ENCODE measurements at places on chromosomes 1 and 21.

- H3K4me1 ChIP-seq: no peaks in the 10 kb centered on the region
- no peak overlapping the region for H3K27ac ChIP-seq
- H3K27me3 ChIP-seq: no peaks in the 10 kb centered on the region
- no peak for DNase-seq
- no peak overlapping the region for H3K4me3 ChIP-seq
- no peaks in the 10 kb centered on the region for H3K36me3 ChIP-seq
Measured at GRCh38 chr1:176391621-176392020, 71.4 kb upstream of the PAPPA2 start.

DNA sequence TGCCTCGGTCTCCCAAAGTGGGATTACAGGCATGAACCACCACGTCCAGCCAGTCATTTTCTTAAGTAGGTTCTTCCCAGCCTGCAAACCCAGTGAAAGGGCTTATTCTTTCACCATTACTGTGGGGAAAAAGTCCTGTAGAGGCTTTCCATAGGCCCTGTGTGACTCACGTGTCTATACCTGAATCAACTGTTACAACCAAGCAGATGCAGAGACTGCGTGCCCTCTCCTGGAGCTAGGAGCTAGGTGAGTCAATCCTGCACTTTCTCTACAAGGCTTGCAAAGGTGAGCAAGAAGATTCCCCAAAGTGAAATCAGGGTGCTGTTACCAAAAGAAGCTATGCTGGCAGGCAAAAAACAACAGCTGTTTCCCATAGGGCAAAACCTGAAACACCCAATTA is 13.8 kb upstream of the MPZL1 start:
- peaks cover 37% of the 10 kb centered on the region for H3K36me3 ChIP-seq
- no peaks in the 10 kb centered on the region for H3K27me3 ChIP-seq
- no peaks in the 10 kb centered on the region for H3K4me1 ChIP-seq
- no peak for DNase-seq

- DNase-seq: no peak
Measured at GRCh38 chr1:26387447-26387846, 14.9 kb upstream of the ZNF683 start.

DNA sequence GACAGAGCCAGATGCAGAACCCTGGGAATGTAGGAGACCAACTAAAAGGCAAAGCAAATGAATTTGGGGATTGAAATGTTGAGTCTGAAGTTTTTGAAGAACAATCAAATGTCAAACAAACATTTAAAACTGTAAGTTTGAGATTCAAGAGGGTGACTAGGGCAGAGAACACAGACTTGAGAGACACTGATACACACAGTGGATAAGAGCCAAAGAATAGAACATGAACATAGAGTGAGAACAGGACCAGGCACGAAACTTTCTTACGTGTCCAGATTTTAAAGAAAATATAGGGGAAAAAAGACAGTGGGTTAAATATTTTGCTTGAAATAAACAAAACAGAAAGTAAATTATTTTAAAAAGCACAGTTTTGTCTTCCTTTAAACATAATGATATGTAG is 115.7 kb downstream of the DPYD start:
- no peak overlapping the region for H3K27ac ChIP-seq
- no peaks in the 10 kb centered on the region for H3K36me3 ChIP-seq
- H3K4me3 ChIP-seq: no peak overlapping the region
- no peaks in the 10 kb centered on the region for H3K4me1 ChIP-seq
- DNase-seq: no peak

GRCh38 chr1:100349246-100349645 is 3.1 kb upstream of the CDC14A start:
- H3K27ac ChIP-seq: no peak overlapping the region
- no peak for DNase-seq
- H3K27me3 ChIP-seq: no peaks in the 10 kb centered on the region

DNA sequence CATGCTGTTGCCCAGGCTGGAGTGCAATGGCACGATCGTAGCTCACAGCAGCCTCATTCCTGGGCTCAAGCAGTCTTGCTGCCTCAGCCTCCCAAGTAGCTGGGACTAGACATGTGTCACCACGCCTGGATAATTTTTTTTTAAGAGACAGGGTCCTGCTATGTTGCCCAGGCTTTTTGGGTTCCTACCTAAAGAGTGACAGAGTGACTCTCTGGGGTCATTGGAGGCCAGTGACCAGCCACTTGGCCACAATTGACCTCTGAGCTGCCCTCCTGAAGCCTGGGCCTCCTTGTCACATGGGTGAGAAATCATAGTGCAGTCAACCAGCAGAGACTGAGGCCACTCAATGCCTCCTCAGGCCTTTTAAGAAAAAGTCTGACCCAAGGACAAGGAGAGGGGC is 5.7 kb downstream of the DIO1 start:
- no peak overlapping the region for H3K27ac ChIP-seq
- no peaks in the 10 kb centered on the region for H3K4me1 ChIP-seq
- no peak for DNase-seq
- H3K4me3 ChIP-seq: no peak overlapping the region
- H3K27me3 ChIP-seq: no peaks in the 10 kb centered on the region

GRCh38 chr1:12209495-12209832 is 20.4 kb upstream of the VPS13D start:
- no peaks in the 10 kb centered on the region for H3K27me3 ChIP-seq
- peaks cover 62% of the 10 kb centered on the region for H3K4me1 ChIP-seq
- no peak overlapping the region for H3K4me3 ChIP-seq
- no peak for DNase-seq

- DNase-seq: no peak
- no peaks in the 10 kb centered on the region for H3K36me3 ChIP-seq
- peaks cover 10% of the 10 kb centered on the region for H3K4me1 ChIP-seq
Measured at GRCh38 chr1:226108935-226109828, 46.7 kb downstream of the H3-3A start.

DNA sequence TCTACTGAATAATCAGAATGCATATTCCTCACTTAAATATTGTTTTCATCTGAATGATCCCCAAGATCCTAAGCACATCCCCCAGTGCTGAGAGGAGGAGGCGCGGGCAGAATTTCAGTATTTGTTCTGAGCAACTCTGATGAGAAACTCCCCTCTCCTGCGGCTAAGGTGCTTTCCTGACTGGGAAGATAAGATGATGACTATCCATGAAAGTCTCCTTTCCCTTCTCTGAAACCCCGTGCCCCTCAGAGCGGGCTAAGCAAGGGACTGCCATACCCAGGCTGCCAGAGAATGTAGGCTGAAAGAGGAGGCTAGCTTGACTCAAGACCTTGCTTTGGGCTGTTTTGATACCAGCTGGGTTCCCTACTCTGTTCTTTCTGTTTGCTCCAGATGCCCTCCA is 39.7 kb upstream of the IPO9 start:
- H3K27me3 ChIP-seq: no peaks in the 10 kb centered on the region
- no peaks in the 10 kb centered on the region for H3K4me1 ChIP-seq
- H3K4me3 ChIP-seq: no peak overlapping the region
- H3K27ac ChIP-seq: no peak overlapping the region
- no peaks in the 10 kb centered on the region for H3K36me3 ChIP-seq
- no peak for DNase-seq

- H3K4me3 ChIP-seq: no peak overlapping the region
- no peaks in the 10 kb centered on the region for H3K36me3 ChIP-seq
- H3K4me1 ChIP-seq: no peaks in the 10 kb centered on the region
- no peaks in the 10 kb centered on the region for H3K27me3 ChIP-seq
Measured at GRCh38 chr1:93501399-93501798, 53.5 kb downstream of the FNBP1L start.

GRCh38 chr1:92343061-92343460 is 44.2 kb downstream of the RPAP2 start:
- H3K4me3 ChIP-seq: no peak overlapping the region
- H3K27ac ChIP-seq: no peak overlapping the region
- no peak for DNase-seq
- H3K27me3 ChIP-seq: no peaks in the 10 kb centered on the region
- no peaks in the 10 kb centered on the region for H3K4me1 ChIP-seq

GRCh38 chr1:20588634-20589225 is at the start of gene CDA:
CDA (plus strand) TSS chr1:20589097; CDS start chr1:20589130, 33 bp downstream.
- peak; percentile 20 for DNase-seq
- no peaks in the 10 kb centered on the region for H3K36me3 ChIP-seq
- no peak within 1 kb of the TSS for H3K27ac ChIP-seq
- H3K4me1 ChIP-seq: no peaks in the 10 kb centered on the region
- peaks cover 11% of the 10 kb centered on the region for H3K27me3 ChIP-seq

- peak overlapping the region; percentile 92 for H3K27ac ChIP-seq
- peaks cover 55% of the 10 kb centered on the region for H3K4me1 ChIP-seq
- no peak for DNase-seq
- H3K36me3 ChIP-seq: peaks cover 8% of the 10 kb centered on the region
Measured at GRCh38 chr21:46636550-46637285, 1.2 kb downstream of the PRMT2 start.

DNA sequence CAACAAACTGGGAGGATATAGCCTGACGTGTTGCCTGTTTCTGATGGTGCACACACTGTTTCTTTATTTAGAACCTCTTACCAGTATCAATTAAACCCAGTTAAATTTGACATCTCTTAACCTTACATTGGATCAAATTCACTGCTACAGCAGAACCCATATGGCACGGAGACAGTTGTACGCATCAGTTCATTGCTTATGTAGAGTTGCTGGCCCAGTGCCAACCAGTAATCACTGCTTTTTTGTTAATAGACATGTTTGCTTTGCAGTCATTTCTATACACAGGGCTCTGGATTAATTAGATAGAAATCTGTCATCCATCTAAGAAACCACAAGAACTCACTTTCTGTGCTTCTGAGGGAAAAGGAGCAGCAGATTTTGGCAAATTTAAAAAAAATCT is 154.0 kb downstream of the RWDD3 start:
- no peaks in the 10 kb centered on the region for H3K27me3 ChIP-seq
- H3K4me1 ChIP-seq: no peaks in the 10 kb centered on the region
- H3K4me3 ChIP-seq: no peak overlapping the region
- H3K27ac ChIP-seq: no peak overlapping the region
- H3K36me3 ChIP-seq: no peaks in the 10 kb centered on the region

- no peaks in the 10 kb centered on the region for H3K27me3 ChIP-seq
- DNase-seq: no peak
- H3K4me1 ChIP-seq: no peaks in the 10 kb centered on the region
- H3K27ac ChIP-seq: no peak overlapping the region
- no peaks in the 10 kb centered on the region for H3K36me3 ChIP-seq
Measured at GRCh38 chr1:83787246-83787998, 211.5 kb downstream of the TTLL7 start.

DNA sequence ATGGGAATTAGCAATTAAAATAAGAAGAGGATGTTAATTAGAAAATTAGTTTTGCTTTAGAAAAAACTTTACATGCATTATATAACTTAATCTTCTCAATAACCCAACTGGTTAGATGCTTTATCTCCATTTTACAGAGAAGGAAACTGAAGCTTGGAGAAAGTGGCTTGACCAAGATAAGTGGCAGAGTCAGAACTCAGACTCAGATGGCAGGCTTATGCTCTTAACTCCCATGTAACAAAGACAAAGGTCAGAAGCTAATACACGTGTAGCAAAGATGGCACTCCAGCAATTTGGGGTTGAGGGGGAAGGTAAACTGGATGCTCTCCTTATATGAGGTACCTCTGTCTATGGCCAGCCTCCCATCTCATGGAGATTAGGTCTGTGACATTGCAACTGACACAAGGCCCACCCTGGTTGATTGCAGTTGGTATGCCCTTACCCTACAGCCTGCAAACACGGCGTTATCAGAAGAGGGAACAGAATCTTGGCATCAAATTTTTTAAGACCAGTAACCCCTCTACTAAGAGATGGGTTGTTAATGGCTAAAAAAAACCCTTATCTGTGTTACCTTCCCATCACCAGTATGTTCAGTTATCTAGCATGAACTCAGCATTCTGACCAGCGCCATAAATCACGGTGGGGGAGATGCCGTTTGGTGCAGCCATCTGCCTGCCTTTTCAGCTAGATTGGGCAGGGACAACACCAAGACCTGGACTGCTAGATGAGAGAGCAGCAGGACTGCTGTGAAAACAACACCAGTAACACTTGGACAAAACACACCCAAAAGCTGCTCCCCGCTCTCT is 97.0 kb downstream of the UBR4 start:
- DNase-seq: no peak
- H3K4me1 ChIP-seq: no peaks in the 10 kb centered on the region
- peaks cover 99% of the 10 kb centered on the region for H3K36me3 ChIP-seq

DNA sequence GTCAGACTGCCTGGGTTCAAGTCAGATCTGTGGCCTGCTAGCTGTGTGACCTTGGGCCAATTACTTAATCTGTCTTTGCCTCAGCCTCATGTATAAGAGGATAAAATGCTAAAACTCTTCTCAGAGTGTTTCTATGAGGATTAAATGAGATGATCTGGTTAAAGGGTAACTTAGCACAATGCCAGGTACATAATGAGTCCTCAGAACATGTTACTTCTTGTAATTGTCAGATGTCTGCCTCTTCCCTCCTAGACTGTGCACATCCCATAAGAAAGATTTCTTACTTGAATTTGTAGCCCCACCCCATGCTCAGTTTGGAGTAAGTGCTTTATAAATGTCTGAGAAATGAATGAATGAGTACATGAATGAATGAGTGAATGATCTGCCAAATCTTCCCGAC is 34.6 kb upstream of the HIVEP3 start:
- H3K27ac ChIP-seq: no peak overlapping the region
- no peaks in the 10 kb centered on the region for H3K27me3 ChIP-seq
- H3K36me3 ChIP-seq: no peaks in the 10 kb centered on the region
- H3K4me3 ChIP-seq: no peak overlapping the region
- no peaks in the 10 kb centered on the region for H3K4me1 ChIP-seq
- no peak for DNase-seq

DNA sequence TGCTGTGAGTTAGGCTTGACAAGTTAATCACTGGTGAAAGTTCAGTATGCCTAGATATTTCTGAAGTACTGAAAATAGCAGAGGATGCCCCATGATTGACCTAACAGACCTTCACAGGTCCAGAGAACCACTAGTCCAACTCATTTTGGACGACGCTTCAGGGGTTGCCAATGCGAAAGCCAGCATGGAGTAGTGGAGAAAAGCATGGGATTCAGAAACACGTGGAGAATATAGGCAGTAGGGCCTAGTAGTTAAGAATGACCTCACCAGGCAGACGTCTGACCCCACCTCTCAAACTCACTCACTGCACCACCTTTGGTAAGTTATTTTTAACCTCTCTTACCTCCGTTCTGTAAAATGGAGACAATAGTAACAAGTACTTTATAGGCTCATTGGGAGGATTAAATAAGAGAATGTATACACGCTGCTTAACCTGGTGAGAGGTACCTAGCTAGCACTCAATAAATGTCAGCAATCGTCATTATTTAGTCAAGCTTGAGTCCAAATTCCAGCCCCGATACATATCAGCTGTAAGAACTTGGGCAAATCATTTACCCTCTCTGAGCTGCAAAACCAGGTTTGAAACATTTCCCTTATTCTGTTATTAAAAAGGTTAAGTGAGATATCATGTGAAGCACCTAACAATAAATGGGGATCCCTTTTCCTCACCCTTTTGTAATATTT is 13.2 kb downstream of the PLPP3 start:
- no peaks in the 10 kb centered on the region for H3K27me3 ChIP-seq
- no peaks in the 10 kb centered on the region for H3K36me3 ChIP-seq
- H3K4me3 ChIP-seq: no peak overlapping the region
- H3K27ac ChIP-seq: no peak overlapping the region
- H3K4me1 ChIP-seq: no peaks in the 10 kb centered on the region

DNA sequence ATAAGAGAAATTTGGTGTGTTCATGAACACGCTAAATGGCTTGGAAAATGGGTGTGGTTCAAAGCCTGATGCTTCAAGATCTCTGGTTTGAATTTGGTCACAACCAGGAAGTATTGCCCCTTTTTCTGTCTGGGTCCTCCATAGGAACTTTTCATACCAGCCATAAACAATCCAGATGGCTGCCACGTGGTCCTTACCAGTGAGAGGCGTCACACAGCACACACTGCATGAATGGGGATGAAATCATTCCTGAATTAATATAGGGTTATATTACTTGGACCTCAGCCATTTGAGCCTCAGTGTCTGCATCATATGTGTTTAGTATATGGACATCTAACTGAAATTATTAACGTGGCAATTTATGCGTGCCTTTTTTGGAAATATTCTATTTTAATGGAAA is 64.0 kb downstream of the PRRX1 start:
- H3K36me3 ChIP-seq: no peaks in the 10 kb centered on the region
- H3K27me3 ChIP-seq: no peaks in the 10 kb centered on the region
- no peak overlapping the region for H3K27ac ChIP-seq
- H3K4me1 ChIP-seq: no peaks in the 10 kb centered on the region
- H3K4me3 ChIP-seq: no peak overlapping the region
- DNase-seq: no peak
